Fibroblast of pulmonary artery (primary cell): ENCODE measurements at places on chromosomes 13 and 19.

- DNase-seq = peak; percentile 51
Observed at GRCh38 chr13:32427852-32428580, at the start of gene N4BP2L1. Gene N4BP2L1 (minus strand): TSS chr13:32428130. CDS start chr13:32428082, 48 bp downstream.

DNA sequence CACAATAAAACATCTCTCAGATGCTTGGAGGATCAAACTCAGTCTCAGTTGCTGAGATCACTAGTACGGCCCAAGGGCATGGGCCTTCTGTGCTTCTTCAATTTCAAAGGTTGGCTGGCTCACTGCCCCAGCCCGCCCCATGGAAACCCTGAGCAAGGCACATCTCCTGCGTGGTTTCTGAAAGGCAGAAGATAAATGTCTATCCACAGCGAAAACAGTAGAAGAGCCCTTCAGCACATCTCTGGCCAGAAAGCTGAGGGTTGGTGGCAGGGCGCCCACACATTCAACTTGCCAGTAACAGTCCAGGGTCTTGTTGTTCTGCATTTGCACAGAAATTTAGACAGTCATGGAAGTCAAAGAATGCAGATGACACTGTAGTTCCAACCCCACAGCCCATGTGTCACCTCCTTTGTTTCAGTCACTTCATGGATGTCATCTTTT is 24.0 kb upstream of the KATNAL1 start:
- no peak for DNase-seq

GRCh38 chr19:6417713-6418561 is 6.7 kb downstream of the KHSRP start:
- peak; percentile 28 for DNase-seq

GRCh38 chr19:7349961-7350711 is 1.4 kb downstream of the ARHGEF18 start:
- DNase-seq = no peak

- no peak for DNase-seq
Observed at GRCh38 chr19:29546583-29547190, 20.9 kb downstream of the VSTM2B start.

DNA sequence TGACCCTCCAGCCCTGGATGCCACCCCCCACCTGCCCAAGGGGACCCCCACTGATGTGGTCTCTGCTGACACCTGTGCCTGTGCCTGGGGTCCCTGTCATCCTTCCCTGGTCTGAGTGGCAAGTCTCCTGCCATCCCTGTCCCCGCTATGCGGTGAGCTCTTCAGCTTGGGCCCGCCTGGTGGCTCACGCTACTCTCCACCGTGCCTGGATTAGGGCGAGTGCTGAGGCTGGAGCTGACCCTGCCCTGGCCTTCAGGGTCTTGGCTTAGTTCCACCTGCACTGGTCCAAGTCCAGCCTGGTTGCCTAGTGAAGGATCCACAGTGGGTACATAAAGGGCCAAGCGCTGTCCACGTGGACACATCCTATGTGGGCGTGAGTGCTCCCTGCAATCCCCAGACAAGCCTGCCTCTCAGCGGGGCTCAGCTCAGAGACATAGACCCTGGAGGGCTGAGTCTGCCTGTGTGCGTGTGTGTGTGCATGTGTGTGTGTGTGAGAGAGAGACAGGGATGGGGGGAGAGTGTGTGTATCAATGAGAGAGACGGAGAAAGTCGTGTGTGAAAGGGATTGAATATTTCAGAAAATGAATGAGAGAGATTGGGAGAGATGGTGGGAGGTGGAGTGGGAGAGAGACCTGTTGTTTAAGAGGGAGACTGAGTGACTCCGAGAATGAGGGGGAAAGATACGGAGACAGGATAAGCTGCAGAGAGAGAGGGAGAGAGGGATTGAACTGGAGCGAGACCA is 22.1 kb downstream of the WTIP start:
- DNase-seq = no peak

DNA sequence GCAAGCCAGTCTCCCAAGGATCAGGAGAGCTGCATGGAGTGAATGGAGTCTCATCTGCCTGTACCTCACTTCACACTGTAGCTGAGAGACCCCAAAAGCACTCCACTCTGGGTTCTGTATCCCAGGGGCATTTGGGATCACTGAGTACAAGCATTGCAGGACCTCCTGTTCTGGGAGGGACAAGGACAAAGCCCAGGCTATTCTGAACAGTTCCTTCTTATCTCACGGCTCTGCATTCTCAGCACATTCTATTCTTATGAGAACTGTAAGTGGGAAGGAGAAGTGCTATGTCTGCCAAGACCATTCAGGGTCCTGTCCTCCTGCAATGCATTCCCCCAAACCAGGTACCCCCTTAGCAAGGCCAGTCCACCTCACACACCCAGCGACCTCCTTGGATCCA is 42.8 kb downstream of the RNF6 start:
- no peak for DNase-seq

GRCh38 chr19:29667901-29668341 is 2.7 kb downstream of the PLEKHF1 start:
- no peak for DNase-seq

- DNase-seq = no peak
Observed at GRCh38 chr19:45138303-45138751, 22.5 kb downstream of the NKPD1 start.
